Stimulated activated CD8-positive, alpha-beta memory T cell treated with anti-CD3 and anti-CD28 coated beads, Interleukin-7, amount 100 ng/mL, for 4 hours (primary cell): ENCODE measurements at places on chromosomes 4 and X.

DNA sequence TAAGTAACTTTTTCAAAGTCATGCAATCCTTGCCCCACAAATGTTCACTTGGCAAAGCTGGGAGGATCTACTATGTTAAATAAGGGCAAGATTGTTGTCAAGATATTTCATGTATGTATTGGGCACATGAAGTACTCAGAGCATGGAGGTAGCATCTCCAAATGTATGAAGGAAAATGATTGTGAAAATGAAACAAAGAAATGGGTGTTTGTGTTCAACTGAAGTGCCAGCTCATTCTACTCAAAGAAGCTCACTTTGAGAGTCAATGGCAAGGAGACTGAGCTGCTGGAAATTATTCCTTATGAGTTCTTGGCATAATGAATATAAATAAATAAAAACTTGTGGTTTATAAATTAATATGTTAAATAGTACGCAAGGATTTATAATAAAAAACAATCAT lies 124.5 kb upstream of the ARSJ start:
- no peak for DNase-seq

DNA sequence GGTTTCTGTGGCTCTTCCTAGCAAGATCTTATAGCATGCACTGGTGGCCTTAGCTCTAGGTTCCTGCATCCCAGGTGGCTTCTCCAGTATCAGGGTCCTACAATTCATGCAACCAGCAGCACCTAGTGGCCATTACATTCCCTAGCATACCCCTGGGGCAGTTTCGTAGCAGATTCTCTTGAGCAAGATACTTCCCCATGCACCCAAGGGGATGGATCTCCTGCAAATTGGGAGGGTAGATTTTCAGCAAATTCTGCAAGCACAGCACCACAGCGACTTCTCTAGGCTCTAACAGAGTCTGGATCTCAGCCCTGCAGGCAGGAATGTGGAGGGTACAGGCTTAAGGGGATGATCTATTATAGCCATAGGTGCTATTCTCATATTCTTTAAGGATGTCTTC lies 13.1 kb upstream of the SLC9B1 start:
- no peak for DNase-seq

GRCh38 chrX:71910986-71911730 lies 513 bp downstream of the NHSL2 start:
- no peak for DNase-seq

- peak; percentile 34 for DNase-seq
These were observed 53.8 kb downstream of the VSIG4 start for GRCh38 chrX:65985922-65986588.

GRCh38 chr4:931194-931959 lies 739 bp downstream of the GAK start:
- DNase-seq = no peak

GRCh38 chr4:95417531-95417930 lies 131.2 kb downstream of the UNC5C start:
- DNase-seq = no peak

DNA sequence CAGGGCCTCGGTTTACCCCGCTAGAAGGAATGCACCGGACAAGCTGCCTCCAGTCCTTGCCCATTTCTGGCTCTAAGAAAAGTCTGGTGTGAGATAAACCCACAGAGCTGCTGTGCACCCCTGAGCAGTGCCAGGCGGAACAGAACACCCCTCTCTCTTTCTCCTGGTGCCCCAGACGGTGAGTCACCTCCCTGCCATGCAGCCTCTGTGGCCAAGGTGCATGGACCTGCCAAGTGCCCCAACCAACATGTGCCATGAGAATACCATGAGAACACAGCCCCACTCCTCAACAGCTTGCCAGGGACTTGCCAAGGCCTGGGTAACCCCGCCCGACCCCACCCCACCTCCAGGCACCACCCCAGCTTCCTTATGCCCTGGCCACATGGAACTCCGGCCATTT lies 47.7 kb upstream of the MAN2B2 start:
- DNase-seq = no peak

DNA sequence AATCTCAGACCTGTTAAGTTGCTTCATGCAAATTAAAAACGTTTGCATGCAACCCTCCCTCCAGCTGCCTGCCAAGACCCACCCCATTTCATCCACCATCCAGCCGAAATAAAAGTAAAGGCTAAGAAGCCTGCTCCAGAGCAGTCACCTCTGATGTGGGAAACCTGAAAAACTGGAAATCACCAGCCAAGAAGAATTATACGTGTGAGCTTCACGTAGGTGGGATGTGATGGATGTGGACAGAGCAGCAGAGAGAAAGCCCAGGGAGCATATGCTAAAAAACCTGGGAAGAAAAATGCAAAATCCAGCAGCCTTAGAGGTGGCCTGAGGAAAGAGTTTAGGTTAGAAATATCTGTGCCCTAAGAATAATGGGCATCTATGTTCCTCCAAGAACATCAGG lies 160.6 kb upstream of the STS start:
- no peak for DNase-seq

DNA sequence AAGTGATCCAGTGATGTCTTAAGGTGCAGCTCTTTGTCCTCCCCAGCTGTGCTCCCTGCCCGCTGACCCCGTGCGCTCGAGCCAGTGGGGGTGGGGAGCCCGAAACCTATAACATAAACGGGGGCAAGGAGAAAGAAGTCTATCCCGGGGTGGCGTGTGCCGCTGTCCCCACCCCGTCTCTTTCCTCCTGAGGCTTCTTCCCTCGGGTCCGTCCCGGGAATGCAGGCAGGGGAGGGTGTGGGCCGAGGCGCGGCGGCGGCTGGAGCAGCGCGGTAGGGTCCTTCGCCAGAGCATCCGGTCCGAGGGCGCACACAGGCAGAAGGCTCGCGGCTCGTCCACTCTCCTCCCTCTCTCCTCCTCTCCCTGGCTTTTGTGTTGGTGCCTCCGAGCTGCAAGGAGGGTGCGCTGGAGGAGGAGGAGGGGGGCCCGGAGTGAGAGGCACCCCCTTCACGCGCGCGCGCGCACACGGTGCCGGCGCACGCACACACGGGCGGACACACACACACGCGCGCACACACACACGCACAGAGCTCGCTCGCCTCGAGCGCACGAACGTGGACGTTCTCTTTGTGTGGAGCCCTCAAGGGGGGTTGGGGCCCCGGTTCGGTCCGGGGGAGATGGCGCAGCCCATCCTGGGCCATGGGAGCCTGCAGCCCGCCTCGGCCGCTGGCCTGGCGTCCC lies at the start of gene RAB33A:
Gene RAB33A, plus strand, starts transcription at position 517 of the 681 bp plus-strand sequence. Its CDS starts 101 bp downstream, at position 618.
- no peak for DNase-seq

DNA sequence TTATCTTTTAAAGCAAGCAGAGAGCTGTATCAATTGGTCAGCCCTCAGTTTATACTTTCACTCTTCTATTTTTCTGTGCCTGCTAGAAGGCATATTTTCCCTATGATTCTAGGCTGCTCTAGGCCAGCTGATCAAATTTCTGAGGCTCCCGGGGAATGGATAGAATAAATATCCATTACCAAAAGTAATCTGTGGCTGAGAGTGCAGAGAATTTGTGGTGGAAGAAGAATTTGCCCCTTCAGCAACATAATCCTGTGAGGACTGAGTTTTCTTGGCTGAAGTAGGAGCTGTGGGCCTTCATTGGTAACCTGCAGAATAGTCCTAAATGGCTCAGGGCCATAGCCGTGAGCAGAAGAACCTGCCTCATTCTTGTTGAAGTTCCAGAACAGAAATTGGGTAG lies 314.6 kb upstream of the CASK start:
- DNase-seq = no peak

GRCh38 chrX:31165241-31166035 lies 93.6 kb upstream of the FTHL17 start:
- no peak for DNase-seq

DNA sequence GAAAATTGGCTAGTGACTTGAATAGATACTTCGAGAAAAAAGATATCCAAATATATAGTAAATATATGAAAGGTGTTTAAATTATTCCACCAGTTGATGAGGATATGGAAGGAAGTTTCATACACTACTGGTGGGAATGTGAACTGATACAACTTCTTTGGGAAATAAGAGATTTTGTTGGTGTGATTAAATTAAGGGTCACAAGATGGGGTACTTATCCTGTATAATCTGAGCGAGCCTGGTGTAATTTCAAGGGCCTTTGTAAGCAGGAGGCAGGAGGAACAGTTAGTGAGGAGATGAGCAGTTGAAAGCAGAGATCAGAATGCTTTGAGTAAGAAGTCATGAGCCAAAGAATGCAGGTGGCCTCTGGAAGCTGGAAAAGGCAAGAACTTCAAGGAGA lies 192.2 kb downstream of the KCTD8 start:
- no peak for DNase-seq

- no peak for DNase-seq
These were observed 119.2 kb downstream of the TLL1 start for GRCh38 chr4:165992283-165992682.

DNA sequence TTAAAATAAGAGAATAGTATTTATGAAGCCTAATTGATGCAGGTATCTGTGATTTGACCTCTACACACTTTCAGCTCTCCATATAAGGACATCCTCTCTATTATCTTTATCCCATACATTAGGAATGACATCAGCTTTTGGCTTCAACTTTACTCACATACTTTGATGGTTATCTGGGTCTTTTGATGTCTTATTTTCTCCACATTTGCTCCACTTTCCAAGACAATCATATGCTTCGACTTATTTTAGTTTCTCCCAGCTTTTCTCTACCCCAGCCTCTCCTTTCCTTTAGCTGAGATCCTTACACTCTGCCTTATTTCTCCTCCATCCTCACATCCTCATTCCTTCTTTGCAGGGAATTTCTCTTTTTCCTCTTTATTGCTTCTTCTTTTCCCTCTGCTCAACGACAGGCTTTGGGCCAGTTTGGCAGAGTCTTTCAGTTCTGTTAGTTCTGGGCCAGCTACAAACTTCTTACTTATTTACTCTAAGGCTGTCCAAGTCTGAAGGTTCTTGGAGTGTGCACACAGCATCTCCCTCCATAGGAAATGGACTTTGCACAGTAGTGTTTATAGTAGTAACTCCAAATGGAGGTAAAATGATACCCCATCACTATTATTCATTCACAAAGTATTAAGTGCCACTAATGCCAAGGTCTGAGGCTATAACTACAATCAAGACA lies 50.5 kb downstream of the SLC4A4 start:
- DNase-seq = no peak

DNA sequence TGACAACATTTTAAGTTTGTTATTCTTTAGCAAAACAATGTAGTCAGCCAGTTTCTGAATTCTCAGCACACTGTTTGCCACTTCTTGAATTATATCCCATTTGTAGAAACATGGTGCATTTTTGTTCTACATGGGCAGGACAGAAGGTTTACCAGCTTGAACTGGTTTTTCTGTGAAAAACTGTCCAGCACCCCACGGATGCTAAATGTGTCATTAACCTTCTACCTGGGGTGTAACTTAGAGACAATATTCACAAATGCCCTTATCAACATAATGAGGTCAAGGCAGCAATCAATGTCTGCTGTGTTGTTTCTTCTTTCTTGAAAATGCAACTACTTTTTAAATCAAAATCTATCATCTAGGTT lies 702.6 kb downstream of the CENPC start:
- DNase-seq = no peak

DNA sequence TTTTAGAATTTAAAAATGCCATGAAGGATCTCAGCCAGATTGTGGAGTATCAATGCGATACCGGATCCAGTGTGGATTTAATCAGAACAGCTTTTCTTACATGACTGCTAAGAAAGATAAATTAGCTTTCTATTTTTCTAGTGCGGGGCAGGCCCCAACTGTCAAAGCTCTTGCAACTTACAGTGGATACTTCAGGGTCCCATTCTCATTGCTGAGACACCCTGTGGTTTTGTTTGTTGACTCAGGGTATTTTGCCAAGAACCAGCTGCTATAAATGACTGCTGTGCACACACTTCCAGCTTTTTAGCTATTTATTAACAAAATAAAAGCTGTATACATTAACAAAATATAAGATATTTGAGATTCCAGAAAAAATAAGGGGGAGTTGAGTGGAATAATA lies 166.4 kb downstream of the DCLK2 start:
- DNase-seq = no peak

DNA sequence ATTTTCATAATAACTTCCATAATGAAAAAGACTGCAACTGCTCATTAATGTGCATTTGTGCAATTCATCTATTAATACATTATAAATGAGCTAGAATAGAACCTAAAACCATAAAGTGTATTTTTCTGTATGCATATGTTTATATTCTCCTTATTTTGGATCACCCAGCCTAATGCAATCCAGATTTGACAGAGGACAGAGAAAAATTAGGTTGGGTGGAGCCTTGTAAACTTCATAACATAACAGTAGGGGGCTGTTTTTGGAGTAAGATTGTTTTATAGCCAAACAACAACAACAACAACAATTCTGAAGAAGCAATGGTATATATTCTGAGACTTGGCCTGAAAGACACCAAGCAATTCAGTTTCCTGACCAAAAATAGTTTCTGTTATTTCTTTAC lies 615.3 kb upstream of the SLIT2 start:
- no peak for DNase-seq

- DNase-seq = no peak
These were observed 1299.5 kb downstream of the FSTL5 start for GRCh38 chr4:160864253-160864652.

- DNase-seq = no peak
These were observed 180.4 kb upstream of the FAT1 start for GRCh38 chr4:186904101-186904500.

DNA sequence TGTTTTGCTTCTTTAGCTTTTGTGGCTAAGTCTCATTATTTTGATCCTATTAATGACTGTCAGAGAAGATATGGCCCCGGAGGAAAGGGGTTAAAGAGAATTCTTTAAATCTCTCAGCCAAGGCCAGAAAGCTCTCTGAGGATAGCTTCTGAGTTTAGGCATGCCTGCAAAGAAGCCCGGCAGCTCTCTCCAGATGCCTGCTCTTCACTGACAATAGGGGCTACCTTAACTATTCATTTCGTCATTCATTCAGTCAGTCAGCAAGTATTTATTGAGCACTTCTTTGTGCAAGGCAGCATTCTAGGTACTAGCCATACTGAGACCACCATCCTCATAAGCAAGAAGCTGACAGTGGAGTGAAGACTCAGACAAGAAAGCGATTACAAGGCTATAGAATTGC lies 34.0 kb upstream of the BMP15 start:
- no peak for DNase-seq

DNA sequence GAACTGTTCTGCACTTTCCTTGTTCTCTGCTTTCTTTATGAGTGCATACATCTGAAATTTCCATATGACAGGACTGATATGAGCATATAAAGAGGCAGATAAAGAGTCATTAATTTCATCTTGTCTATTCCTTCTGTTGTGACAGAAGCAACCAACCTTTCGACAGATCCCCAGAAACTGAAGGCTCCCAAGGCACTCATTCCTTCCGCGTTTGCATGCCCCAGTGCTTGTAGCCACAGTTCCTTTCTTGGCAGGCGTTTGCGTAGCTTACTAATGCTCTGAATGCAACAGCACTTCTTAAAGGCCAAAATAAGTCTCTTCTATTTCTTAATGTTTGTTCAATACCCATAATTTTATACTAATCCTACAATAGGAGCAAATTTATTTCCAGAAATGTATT lies 94.0 kb upstream of the TBL1X start:
- DNase-seq = no peak

DNA sequence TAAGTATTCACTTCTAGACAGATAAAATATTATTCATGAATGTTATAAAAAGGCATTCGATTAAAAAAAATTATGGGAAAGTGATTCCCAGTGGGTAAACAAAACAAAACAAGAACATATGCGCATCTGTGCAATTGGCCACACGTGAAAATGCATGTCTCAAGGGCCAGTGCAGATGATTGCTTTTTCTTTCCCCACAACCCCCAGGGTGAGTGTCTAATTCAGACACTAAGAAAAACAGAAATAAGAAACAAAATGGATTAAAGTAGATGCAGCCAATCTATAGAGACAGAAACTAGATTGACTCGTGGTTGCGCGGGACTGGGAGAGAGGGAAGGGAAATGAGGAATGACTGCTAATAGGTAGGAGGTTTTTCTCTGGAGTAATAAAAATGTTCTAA lies 49.5 kb downstream of the GPM6A start:
- no peak for DNase-seq
